ENCODE measurements at places on chromosomes 5 and 9.

DNA sequence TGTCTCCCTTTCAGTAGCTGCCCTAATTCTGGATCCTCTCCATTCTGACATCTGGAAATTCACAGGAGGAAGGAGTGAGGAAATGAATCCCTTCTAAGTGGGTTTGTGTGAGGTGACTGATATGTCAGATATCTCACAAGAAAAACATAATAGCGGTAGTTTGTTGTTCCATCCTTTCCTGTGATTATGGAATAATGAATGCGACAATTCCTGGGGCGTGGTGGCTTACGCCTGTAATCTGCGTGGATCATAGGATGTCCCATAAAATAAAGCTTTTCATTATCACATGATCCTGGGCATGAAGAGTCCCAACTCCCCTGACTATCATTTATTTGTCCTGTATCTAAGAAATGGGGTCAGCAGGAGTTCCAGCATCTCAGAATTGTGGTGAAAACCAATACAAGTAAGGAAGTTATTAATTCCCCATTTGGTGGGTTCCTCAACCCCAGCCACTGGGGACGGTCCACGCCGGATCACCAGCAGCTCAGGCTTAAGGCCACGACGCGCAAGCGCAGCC is 375 bp upstream of the C5orf24 start:
- DNase-seq: no peak

- DNase-seq: no peak
Observed at GRCh38 chr5:115737452-115737851, 79.0 kb downstream of the CDO1 start.

GRCh38 chr9:4762886-4763541 is 22.0 kb upstream of the AK3 start:
- no peak for DNase-seq

DNA sequence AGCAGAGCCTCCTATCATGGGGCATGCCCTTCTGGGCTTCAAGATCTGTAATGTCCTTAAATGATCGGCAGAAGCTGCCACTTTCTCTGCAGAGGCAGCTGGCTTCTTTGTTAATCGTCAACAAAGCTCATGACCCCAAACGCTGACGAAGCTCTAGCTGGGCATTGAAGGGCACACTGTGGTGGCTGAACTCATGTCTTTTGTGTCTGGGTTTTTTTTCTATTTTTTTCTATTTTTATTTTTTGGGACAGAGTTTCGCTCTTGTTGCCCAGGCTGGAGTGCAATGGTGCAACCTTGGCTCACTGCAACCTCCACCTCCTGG is 65.2 kb upstream of the ASS1 start:
- no peak for DNase-seq

- no peak for DNase-seq
Observed at GRCh38 chr5:14385019-14385418, 196.6 kb upstream of the OTULINL start.

DNA sequence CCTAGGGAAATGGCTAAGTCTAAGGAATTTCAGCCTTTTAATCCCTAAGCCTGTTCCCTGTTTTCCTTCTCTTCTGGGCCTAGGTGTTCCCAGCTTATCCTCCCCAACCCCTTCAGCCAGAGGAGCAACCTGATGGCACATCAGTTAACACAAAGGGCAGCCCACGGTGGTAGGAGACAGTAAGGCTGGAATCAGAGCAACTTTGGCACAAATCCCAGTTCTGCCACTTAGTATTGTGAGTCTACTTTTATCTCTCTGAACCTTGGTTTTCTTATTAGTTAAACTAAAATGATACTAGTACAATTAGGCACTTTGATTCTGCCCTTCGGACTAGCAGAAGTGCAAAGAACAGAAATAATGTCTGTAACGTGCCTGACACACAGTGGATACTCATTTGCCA is 246.8 kb downstream of the SAXO1 start:
- no peak for DNase-seq

GRCh38 chr5:180304431-180305375 is 12.8 kb upstream of the MAPK9 start:
- no peak for DNase-seq

DNA sequence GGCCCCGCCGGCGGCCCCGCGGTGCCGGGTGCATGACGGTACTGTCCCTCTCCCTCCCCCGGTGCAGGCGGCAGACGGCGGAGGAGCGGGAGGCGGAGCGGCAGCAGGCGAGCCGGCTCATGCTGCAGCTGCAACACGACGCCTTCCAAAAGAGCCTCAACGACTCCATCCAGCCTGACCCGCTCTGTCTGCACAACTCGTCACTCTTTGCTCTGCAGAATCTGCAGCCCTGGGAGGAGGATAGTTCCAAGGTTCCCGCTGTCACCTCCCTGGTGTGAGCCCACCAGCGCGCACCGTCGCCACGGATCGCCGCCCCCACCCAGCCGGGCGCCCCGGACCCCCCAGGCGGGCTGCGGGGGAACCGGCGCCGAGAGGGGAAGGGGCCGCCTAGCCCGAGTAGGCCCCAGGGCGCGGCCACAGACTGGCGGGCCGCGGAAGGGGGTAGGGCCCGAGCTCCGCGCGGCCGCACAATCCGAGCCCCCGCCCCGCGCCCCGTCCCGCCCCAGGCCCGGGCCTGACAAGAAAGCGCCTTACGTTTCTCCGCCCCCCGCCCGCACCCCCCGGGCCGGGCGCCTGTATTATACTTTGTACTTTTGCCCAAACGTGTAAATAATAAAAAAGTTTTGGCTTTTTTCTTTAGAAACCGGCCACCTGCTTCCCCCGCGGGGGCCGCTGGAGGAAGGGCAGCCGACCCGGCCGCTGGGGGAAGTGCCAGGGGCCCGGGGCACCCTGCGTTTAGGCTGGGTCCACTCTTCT is 2.5 kb downstream of the TLX3 start:
- DNase-seq: no peak

- DNase-seq: no peak
Observed at GRCh38 chr5:91159647-91160046, 223.5 kb downstream of the ARRDC3 start.

DNA sequence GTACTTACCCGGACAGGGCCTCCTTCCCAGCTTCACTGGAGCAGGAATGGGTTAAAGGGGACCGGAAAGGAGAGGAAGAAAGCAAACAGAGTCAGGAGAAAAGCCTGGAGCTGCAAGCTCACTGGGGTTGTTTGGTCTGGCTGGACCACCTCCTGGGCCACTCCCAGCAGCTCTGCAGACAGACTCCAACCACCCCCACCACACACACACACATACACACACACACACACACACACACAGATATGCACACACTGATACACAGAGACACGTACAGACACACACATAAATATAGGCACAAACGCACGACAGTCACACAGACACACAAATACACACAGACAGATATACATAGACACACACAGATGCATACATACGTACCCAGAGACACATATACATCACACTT is 34.9 kb upstream of the SYNPO start:
- DNase-seq: no peak

DNA sequence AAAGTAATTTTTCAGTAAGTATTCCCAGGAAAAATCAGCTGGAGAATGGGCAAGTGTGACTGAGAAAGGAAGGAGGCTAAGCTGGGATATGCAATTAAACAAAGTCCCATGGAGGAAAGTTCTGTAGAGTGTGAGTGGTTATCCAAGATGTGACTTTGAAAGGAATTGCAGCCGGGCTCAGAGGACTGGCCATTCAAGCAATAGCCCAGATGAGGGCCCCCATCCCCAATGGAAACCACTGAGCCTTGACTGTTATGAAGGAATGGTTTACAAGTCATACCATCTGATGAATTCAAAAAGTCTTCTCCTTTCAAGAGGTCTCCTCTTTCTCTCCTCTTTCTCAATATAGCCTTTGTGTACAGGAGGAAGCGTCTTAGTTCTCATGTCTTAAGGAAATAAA is 6.5 kb downstream of the LVRN start:
- no peak for DNase-seq

GRCh38 chr5:158451203-158451992 is 592.5 kb upstream of the CLINT1 start:
- no peak for DNase-seq

DNA sequence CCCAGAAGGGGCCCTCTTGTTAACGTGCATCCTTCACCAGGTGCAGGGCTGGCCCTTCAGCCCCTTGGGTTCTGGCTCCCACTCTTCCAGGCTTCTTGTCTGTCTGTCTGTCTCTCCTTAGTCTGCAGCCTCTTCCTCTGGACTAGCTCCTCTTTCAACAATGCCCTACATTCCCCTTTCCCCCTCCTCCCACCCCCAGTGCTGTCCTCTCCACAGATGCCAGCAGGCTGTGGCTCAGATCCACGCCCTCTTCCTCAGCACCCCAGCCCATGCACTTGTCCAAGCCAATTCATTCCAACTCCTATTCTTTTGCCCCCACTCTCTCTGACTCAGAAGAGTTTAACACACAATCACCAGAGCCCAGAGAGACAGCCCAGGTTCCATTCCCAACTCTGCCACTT is 45.2 kb upstream of the ALDH1B1 start:
- DNase-seq: no peak

- no peak for DNase-seq
Observed at GRCh38 chr5:64958757-64959391, 190.1 kb downstream of the CWC27 start.

GRCh38 chr5:102701748-102702147 is 53.4 kb upstream of the PAM start:
- DNase-seq: no peak

GRCh38 chr5:11520241-11520930 is 383.9 kb downstream of the CTNND2 start:
- no peak for DNase-seq

DNA sequence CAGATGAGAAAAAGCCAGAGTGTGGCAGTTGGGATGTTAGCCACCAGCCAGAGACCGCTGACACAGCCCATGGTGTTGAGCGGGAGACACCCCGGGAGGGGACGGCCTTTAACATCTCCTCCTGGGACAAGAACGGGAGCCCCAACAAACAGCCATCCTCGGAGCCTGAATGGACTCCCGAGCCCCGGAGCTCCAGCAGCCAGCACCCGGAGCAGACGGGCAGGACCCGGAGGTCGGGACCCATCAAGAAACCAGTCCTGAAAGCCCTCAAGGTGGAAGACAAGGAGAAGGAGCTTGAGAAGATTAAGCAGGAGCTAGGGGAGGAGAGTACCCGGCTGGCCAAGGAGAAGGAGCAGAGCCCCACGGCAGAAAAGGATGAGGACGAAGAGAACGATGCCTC is 28.0 kb upstream of the POMT1 start:
- DNase-seq: no peak

DNA sequence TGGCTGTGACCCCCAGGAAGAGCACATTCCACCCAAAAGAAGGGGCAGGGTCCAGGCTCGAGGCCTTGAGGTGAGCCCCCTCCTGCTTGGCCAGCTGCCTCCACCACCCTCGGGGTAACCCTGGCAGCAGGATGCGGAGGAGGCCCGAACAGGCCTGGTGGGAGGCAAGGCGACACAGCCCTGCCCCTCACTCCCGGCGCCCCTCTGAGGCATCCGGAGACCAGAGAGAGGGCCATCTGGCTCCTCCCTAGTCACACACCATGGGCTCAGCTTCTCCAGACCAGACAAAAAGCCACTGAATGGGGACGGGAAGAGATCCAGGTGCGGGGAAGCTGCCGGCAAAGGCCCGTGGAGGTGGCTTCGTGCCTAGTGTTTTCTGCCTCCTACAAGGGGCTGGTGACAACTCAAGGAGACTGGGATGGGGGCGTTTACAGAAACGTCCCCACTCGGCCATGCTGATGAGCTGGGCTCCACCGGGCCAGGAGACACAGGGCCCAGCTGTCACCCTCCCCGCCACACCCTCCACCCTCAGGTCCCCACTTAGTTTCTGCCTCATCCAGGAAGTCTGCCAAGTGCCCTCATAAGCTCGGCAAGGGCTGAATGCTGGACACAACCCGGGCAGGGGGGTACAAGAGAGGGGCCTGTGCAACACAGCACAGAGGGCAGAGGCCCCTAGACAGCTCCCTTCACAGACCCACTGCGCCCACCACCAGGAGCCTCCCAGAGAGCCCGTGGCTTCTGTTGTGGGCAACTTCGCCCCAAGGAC is 41.9 kb downstream of the NACC2 start:
- no peak for DNase-seq

GRCh38 chr5:95181644-95182043 is 103.2 kb downstream of the MCTP1 start:
- no peak for DNase-seq

- DNase-seq: no peak
Observed at GRCh38 chr5:94702729-94703128, 84.3 kb downstream of the SLF1 start.

- DNase-seq: no peak
Observed at GRCh38 chr5:177490311-177490991, 7.0 kb downstream of the PDLIM7 start.

- DNase-seq: no peak
Observed at GRCh38 chr5:20266066-20266465, 278.1 kb upstream of the CDH18 start.
